ENCODE measurements at places on chromosomes 7 and 10. TPM values are rescaled to one million over a fixed set of nuclear protein-coding genes. Genes with fewer than 3 reads are reported as not detected.

The CC2D2B gene
- 1.5 TPM for total RNA-seq

The GBX1 gene
- total RNA-seq: 0.57 TPM

The NXPH1 gene
- not detected for total RNA-seq

The GSAP gene
- total RNA-seq: 7.2 TPM

The TMEM213 gene
- total RNA-seq: not detected

All from cardiac septum (tissue), 1 donor.